ENCODE measurements at places on chromosomes 3 and 15. TPM values are rescaled to one million over a fixed set of nuclear protein-coding genes. Genes with fewer than 3 reads are reported as not detected.
A peak's percentile ranks its signal among the peaks of the same experiment; 100 is the strongest.

Gene SOX14
- not detected for total RNA-seq

DNA sequence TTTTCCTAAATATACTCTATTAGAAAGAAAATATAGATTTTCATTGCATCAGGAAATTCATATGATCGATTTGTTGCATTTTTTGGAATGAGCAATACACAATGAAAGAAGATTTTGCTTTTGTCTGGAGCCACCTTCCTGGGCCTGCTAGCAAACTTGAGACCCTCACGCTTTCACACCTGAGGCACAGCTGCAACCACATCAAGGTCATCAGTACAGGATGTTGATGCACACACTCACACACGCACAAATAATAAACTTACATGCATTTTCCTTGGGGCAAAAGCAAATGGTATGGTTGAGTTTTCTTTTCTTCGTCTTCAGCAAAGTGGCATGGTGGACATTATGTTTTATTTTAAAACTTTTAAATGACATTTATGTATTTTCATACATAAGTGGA is 64.8 kb upstream of the SATB1 start:
- DNase-seq = no peak
- H3K27me3 ChIP-seq = no peaks in the 10 kb centered on the region
- no peak overlapping the region for H3K4me3 ChIP-seq
- H3K4me1 ChIP-seq = no peaks in the 10 kb centered on the region
- H3K36me3 ChIP-seq = no peaks in the 10 kb centered on the region
- H3K27ac ChIP-seq = no peak overlapping the region

DNA sequence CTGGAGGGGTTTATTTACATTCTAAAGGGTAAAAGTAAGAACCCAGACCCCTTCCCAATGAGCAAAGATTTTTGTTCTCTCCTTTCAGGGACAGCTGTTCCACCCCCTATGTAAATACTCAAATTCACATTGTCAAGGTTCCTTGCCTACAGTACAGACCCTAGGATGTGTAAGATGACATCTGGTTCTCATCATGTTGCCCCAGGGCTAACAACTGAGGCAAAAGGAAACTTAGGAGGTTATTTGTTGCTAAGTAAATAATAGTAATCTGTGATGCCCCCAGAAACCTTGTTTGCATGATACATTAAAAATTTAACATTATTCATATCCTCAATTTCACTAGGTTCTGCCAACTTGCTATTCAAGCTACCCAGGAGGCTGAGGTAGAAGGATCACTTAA is 135.0 kb upstream of the CCNL1 start:
- H3K27ac ChIP-seq = no peak overlapping the region
- H3K27me3 ChIP-seq = no peaks in the 10 kb centered on the region
- H3K36me3 ChIP-seq = no peaks in the 10 kb centered on the region
- DNase-seq = no peak

GRCh38 chr3:177512945-177513814 is 315.9 kb upstream of the TBL1XR1 start:
- H3K36me3 ChIP-seq = no peaks in the 10 kb centered on the region
- H3K27me3 ChIP-seq = no peaks in the 10 kb centered on the region
- no peak overlapping the region for H3K27ac ChIP-seq
- H3K4me3 ChIP-seq = no peak overlapping the region
- H3K4me1 ChIP-seq = peaks cover 19% of the 10 kb centered on the region
- no peak for DNase-seq

GRCh38 chr3:57135964-57136719 is 29.0 kb downstream of the IL17RD start:
- H3K27ac ChIP-seq = no peak overlapping the region
- H3K4me3 ChIP-seq = no peak overlapping the region
- no peaks in the 10 kb centered on the region for H3K36me3 ChIP-seq
- H3K4me1 ChIP-seq = peaks cover 6% of the 10 kb centered on the region
- no peaks in the 10 kb centered on the region for H3K27me3 ChIP-seq

- H3K36me3 ChIP-seq = no peaks in the 10 kb centered on the region
- peak; percentile 91 for DNase-seq
- no peaks in the 10 kb centered on the region for H3K4me1 ChIP-seq
- peaks cover 3% of the 10 kb centered on the region for H3K27me3 ChIP-seq
- H3K4me3 ChIP-seq = no peak overlapping the region
These were observed 2.1 kb upstream of the GNAT1 start for GRCh38 chr3:50189274-50189673.

GRCh38 chr15:79643393-79643792 is 211.3 kb downstream of the MINAR1 start:
- no peaks in the 10 kb centered on the region for H3K4me1 ChIP-seq
- H3K27me3 ChIP-seq = no peaks in the 10 kb centered on the region
- no peak for DNase-seq
- no peak overlapping the region for H3K27ac ChIP-seq

Gene CASR
- total RNA-seq = 0.37 TPM

DNA sequence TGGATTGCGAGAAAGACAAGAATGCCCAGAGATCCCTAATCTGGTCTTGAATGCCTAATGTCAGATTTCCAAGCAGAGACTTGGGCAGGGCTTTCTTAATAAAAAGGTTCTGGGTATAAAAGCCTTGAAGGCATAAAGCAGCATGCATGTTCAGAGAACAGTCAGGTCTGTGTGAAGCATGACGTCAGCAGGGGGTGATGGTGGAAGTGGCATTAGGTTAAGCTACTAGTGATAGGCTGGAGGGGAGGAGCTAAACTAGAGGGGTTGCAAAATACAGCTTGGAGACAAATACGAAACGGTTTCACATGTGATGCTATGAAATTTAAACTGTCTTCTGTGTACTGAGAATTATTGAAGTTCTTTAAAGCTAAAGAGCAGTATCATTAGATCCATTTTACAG is 125.6 kb downstream of the VPS8 start:
- no peaks in the 10 kb centered on the region for H3K27me3 ChIP-seq
- H3K4me3 ChIP-seq = no peak overlapping the region
- H3K27ac ChIP-seq = no peak overlapping the region
- H3K36me3 ChIP-seq = no peaks in the 10 kb centered on the region
- H3K4me1 ChIP-seq = no peaks in the 10 kb centered on the region

Gene BHLHE40
- total RNA-seq = 67.1 TPM

DNA sequence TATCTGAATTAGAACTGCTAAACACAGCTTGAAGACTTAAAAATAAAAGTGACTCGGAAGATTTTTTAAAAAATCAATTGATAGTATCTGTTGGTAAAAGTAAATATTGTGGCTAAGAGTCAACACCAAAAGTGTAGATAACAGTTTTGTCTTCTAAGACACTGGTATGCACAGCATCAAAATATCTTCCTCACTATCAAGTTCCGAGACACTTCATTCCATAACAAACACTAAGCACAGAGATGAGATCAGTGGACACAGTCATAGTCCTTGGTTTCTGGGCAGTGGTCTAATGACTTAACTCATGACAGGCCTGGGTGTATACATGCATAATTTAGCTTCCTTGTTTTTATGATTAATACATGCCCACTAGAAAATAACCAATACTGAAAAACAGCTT is 63.2 kb downstream of the PXYLP1 start:
- no peaks in the 10 kb centered on the region for H3K36me3 ChIP-seq
- no peak overlapping the region for H3K4me3 ChIP-seq
- H3K27me3 ChIP-seq = no peaks in the 10 kb centered on the region
- peaks cover 8% of the 10 kb centered on the region for H3K4me1 ChIP-seq

GRCh38 chr3:158918008-158918407 is 116.2 kb downstream of the MFSD1 start:
- no peak overlapping the region for H3K27ac ChIP-seq
- H3K36me3 ChIP-seq = no peaks in the 10 kb centered on the region
- DNase-seq = peak; percentile 78
- no peak overlapping the region for H3K4me3 ChIP-seq

DNA sequence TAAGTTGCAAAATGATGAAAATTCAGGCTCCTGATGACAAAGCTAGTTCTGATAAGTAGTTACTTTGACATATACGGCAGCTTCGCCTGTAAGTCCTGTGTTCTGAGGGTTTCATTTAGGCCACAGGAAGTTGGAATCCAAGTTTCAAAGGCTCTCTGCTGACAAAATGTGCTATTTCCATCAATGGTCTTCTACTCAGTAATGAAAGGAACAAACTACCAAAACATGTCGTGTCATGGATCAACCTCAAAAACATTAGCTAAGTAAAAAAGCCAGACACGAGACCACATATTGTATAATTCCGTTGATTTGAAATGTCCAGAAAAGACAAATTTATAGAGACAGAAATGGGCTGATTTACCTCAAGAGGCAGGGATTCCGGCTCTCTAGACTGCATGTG is 22.5 kb downstream of the NGRN start:
- H3K27me3 ChIP-seq = no peaks in the 10 kb centered on the region
- H3K4me3 ChIP-seq = no peak overlapping the region
- no peaks in the 10 kb centered on the region for H3K4me1 ChIP-seq
- DNase-seq = no peak
- H3K36me3 ChIP-seq = no peaks in the 10 kb centered on the region

DNA sequence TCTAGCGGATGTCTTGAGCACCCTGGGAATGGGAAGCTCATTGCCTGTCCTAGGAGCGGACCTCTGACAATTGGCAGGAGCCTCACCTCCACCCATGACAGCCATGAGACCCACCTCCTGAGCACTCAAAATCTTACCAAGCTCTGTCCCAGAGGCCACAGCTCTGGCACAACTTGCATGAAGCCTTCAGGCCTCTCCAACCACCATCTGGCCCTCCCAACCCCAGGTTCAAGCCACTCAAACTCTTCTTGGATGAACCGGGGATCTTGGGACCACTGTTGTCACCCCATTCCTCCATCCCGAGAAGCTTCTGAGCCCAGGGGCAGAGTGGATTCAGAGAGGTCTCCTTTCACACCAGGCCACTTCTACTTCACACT is 1.5 kb downstream of the VIPR1 start:
- H3K27me3 ChIP-seq = peaks cover 29% of the 10 kb centered on the region
- H3K4me1 ChIP-seq = peaks cover 46% of the 10 kb centered on the region
- DNase-seq = no peak
- peak overlapping the region; percentile 98 for H3K27ac ChIP-seq
- no peak overlapping the region for H3K4me3 ChIP-seq
- H3K36me3 ChIP-seq = no peaks in the 10 kb centered on the region

GRCh38 chr15:62165793-62166375 is 799 bp upstream of the C2CD4B start:
- H3K4me3 ChIP-seq = no peak overlapping the region
- DNase-seq = no peak
- H3K27ac ChIP-seq = no peak overlapping the region
- peaks cover 6% of the 10 kb centered on the region for H3K4me1 ChIP-seq
- peaks cover 48% of the 10 kb centered on the region for H3K27me3 ChIP-seq
- H3K36me3 ChIP-seq = no peaks in the 10 kb centered on the region

Measured in hepatocyte (in vitro differentiated cells).